ENCODE measurements at places on chromosomes 16 and 17.

DNA sequence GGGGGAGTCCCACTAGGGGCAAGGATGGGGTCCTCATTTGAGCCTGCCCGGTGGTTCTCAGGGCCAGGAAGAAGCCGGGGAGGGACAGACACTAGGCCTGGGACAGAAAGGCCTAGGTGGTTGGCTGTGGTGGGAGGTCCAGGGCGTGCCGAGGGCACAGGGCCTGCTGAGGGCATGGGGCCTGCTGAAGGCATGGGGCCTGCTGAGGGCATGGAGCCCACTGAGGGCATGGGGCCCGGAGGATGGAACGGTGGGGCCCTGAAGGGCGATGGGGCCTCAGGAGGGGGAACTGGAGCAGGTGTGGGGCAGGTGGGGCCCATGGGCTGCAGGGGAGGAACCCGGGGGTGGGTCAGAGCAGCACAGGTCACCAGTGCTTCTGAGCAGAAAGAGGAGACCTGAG is 31.2 kb downstream of the PELP1 start:
- DNase-seq = no peak

- DNase-seq = no peak
Measured at GRCh38 chr17:10663231-10663630, 6.1 kb upstream of the MYH3 start.

DNA sequence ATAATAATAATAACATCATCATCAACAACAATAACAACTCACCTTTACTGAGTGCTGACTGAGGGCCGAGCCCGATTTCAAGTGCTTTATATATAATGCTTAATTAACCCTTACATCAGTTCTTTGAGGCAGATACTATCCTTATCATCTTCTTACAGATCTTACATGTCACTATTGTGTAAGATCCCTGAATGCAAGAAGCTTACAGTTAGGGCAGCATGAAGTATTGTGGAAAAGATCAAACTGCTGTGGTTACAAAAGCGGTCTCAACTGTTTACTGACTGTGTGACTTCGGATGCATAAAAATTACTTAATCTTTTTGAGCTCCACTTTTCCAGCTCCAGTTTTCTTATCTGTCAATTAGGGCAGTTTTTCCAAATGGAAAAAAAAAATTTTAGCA is 3.3 kb downstream of the VAT1 start:
- DNase-seq = no peak

GRCh38 chr17:49524473-49525359 is 29.6 kb downstream of the NGFR start:
- DNase-seq = no peak

DNA sequence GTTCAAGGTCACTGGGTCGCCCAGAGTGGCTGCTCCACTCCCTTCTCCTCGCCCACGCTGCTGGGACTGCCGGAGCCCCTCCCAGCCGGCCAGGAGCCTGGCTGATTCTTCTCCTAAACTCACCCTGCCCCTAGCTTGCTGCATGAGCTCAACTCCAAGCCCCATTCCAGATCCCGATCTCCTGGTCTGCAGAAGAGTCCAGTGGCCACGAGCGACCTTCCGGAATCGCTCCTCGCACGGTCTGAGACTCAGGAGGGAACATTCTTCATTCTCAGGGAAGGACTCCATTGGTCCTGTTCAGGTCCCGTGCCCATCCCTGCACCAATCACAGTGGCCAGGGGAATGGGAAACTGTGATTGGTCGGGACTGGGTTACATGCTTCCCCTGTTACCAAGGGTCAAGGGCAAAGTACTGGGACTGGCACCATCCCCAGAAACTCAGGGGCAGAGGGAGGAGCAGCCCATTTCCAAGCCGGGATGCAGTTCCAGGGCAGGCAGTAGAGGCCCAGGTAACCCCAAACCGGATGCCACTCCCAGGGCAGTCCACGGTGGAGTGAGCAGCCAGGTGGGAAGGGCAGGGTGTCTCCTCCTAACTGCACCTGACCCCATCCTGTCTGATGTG is 24.5 kb upstream of the CIBAR2 start:
- no peak for DNase-seq

DNA sequence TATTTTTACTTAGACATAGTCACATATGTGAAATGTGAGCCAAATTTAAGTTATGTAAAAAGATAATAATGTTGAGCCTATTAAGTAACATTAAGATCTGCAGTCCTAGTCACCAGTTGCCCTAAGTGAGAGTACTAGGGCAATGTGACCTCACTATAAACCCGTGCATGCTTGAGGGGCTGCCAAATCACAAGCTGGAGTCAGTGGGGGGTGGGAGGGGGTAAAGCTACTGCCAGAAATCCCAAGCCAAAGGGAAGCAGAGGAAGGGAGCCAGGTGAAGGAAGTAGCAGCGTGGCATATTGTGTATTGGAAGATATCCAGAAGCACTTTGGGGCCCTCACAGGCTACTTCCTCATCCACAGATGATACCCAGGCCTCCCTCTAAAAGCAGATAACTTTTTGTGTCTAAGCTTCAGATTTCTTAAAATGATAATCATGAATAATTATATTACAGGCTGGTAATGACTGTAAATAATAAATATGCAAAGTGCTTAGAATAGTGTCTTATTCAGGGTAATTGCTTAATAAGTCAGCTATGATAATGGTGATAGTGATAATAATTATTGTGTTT is 134.1 kb downstream of the CA10 start:
- DNase-seq = no peak

GRCh38 chr16:65947951-65948350 is 418.5 kb upstream of the CDH5 start:
- DNase-seq = no peak

GRCh38 chr17:35185849-35186248 is 8.3 kb downstream of the SLC35G3 start:
- DNase-seq = no peak

GRCh38 chr17:45398800-45399199 is 33.9 kb downstream of the ARHGAP27 start:
- no peak for DNase-seq

GRCh38 chr16:84544031-84544773 is 39.7 kb upstream of the MEAK7 start:
- DNase-seq = no peak

DNA sequence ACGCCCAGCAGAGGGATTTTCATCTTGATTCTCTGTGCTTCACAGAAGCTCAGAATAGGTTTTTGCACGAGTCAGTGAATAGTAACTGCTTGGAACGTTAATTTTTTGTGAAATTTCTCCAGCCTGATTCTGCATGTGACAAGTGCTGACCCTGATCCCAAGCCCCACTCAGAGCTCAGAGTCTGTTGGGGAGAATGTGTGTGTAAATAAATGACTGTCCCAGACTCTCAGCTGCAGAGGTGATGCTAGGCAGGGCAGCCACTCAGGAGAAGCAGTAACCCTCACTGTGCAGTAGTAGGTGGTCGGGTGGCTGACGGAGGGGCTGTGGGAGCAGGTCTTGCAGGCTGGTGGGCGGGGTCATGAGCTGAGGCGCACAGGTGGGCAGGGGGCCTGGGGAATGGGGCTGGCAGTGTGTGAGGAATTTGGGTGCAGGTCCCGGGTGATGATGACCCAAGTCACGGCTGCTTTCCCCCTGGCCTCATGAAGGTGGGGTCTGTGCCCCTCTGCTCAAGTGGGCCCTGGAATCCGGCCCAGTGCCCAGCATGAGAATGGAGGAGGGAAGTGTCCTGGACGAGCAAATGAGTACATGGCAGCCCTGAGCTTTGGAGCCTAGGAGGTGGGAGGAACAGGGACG is 16.3 kb upstream of the FOXK2 start:
- no peak for DNase-seq

DNA sequence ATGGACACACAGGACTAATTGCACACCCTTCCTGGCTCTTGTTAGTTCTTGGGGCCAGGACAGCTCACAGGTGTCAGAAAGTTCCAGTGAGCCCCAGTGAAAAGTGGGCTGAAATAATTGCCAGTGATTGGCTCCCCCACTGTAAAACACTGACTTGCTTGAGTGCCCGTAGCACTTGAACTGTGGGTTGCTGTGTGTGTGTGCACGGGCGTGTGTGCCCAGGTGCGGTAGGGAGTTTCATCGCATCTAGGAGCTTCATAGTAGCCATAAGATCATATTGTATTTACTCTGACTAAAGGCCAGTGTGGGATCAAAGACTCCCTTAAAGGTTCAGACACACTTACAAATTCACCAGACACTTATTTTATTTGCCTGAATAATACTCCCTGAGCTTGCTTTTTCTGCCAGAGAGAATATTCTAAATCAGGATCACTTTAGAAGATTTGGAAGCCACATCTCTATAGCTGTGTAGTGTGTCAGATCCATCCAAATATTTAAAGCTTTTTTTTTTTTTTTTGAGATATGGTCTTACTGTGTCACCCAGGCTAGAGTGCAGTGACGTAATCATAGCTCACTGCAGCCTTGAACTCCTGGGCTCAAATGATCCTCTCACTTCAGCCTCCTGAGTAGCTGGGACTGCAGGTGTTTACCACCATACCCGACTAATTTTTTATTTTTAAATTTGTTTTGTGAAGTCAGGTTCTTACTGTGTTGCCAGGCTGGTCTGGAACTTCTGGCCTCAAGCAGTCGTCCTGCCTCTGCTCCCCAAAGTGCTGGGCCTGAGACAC is 11.4 kb downstream of the UNK start:
- no peak for DNase-seq

DNA sequence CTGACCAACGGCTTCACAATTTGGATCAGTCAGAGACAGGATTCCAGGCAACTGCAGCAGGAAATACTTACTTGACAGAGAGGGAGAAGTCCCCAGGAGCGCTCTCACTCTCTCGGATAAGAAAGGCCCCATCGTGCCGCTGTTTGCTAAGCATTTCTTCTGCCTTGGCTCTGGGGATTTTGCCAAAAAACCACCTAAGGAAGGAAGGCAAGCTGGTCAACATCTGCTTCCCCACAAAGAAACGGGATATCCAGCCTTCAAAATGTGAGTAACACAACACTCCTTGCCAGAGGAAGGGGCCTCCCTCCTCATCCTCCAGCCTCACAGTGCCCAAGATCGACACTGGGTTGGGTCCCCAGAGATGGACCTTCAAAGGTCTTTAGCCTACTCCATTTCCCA is 36.6 kb upstream of the SLC25A19 start:
- no peak for DNase-seq
